ENCODE measurements at places on chromosomes 5 and 9.

DNA sequence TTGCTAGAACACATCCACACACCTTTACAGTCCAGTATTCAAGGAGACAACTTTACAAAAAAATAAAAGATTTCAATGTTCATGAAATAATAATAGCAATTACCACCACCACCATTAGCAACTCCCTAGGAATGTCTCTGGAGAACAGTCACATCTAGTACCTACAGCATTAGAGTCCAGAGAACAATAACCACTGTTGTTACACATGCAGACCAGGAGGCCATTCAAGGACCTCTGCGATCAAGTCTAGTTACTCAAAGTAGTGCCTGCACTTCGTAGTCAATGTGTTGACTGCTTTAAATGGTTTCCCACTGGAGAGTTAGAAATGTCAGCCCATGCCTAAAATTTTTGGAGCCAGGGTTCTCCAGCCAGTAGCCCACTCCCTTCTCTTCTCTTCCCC, 244.4 kb downstream of the DEPDC1B start:
- no peak for DNase-seq

GRCh38 chr9:72254901-72255545, 105.8 kb downstream of the GDA start:
- no peak for DNase-seq

- no peak for DNase-seq
Measured at GRCh38 chr9:13181652-13182051, 97.8 kb downstream of the MPDZ start.

GRCh38 chr9:5269249-5269715, 35.2 kb downstream of the RLN2 start:
- no peak for DNase-seq

DNA sequence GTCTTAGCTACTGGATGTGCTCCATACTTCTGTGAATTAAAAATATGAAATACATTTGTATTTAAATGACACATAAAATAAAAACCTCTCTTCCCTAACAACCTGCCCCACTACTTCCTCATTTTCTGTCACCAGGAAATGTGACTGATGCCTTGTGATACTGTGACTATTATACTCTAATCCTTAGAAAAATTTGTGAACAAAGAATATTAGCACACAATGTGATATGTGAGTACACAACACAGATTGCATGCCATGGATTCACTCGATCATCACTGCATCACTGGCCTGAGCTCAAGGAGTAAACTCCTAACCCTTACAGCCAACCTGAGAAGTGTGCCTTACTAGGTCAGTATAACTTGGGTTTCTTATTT, 281.0 kb downstream of the EFNA5 start:
- DNase-seq, result no peak

- peak; percentile 98 for DNase-seq
Measured at GRCh38 chr9:125189361-125190289, at the start of gene PPP6C. Gene PPP6C, minus strand, starts transcription at chr9:125189803. Its CDS starts 85 bp downstream, at chr9:125189718.

GRCh38 chr5:10611290-10611689, 47.4 kb downstream of the ANKRD33B start:
- no peak for DNase-seq

DNA sequence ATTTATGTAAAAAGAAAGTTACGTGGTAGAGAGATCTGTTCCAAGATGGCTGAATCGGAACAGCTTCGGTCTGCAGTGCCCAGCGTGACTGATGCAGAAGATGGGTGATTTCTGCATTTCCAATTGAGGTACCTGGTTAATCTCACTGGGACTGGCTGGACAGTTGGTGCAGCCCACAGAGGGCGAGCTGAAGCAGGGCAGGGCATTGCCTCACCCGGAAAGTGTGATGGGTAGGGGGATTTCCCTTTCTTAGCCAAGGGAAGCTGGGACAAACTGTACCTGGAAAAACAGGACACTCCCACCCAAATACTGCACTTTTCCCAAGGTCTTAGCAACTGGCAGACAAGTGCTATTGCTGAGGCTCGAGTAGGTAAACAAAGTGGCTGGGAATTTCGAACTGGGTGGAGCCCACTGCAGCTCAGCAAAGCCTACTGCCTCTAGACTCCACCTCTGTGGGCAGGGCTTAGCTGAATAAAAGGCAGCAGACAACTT, 13.1 kb upstream of the HSD17B4 start:
- DNase-seq, result no peak

DNA sequence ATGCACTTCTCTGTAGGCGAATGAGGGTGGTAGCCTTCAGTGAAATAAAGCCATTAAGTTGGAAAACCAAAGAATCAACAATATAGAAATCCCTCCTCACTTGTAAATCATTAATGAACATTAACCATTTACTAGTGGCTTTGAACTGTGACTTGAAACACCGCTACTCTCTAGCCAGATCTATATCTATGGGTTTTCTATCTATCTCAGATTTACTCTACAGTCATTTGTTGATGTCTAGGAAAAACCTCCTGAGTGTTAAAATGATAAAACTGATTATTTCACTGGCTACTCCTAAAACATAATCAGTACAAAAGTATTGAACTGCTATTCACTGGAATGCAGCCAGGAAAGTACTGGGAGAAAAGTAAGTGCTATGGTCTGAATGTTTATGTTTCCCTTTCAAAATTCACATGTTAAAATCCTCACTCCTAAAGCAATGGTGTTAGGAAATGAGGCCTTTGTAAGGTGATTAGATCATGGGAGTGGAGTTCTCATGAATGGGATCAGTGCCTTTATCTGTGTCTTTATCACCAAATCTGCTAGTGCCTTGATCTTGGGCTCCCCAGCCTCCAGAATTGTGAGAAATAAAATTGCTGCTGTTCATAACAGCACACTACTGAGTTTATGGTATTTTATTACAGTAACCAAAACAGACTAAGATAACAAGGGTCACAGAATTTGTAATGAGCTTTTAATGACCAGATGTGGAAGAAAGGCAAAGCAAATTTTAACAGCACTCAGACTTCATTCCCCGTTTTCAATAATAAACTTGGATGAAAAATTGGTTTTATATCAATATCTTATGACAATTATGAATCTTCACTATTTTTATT, 8.6 kb upstream of the OXCT1 start:
- DNase-seq, result no peak

DNA sequence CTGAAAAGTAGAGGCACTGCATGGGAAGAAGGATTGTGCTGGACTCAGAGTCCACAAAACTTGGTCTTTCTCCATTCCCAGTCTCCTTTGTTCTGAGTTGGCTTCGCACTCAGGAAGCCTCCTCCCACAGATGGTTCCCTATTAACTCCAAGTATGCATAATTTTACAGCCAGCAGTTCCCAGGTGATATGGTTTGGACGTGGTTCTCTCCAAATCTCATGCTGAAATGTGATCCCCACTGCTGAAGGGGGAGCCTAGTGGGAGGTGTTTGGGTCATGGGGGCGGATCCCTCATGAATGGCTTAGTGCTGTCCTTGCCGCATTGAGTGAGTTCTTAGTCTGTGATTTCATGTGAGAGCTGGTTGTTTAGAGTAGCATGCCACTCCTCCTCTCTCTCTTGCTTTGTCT, 86.6 kb downstream of the FEM1C start:
- DNase-seq, result no peak

DNA sequence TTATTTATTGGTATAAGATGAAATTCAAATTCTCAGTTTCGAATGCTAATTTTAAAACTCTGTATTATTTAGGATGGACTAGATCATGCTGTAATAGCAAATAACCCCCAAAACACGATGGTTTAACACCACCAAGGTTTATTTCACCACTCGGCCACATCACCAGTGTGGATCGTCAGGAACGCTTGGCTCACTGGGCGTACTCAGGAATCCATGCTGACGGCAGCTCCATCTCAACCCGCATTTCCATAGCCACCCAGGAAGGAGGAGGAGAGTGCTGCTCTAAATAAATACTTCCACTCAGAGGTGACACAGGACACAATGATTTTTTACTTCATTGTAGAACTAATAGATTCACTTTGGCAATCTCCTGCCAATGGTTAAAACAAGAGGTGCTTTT, 347.4 kb downstream of the SH3GL2 start:
- no peak for DNase-seq

GRCh38 chr5:5339257-5339656, 83.2 kb upstream of the ICE1 start:
- no peak for DNase-seq

DNA sequence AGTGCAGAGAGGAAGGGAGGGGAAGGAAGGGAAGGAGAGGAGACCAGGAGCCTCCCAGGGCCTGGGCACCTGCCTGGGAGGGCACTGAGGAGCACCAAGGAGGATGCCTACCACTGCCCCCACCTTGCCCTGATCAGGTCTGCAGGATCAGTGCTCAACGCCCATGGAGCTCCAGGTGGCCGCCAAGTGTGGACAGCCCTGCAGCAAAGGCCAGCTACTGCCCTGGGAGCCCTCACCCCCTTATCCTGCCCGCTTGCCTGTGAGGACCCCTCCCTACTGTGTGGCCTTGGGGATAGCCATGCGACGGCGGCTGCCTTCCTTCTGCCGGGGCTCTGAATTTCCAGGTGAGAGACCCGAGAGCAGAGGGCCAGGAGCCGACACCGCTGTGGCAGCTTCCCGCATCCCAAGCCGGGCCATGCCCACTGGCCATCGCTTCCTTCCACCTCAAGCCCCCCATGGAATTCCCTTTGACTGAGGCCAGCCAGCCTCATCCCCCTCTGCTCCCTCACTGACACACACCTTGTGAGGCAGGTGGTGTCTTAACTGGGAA, 12.4 kb downstream of the ADAMTS2 start:
- DNase-seq, result no peak

DNA sequence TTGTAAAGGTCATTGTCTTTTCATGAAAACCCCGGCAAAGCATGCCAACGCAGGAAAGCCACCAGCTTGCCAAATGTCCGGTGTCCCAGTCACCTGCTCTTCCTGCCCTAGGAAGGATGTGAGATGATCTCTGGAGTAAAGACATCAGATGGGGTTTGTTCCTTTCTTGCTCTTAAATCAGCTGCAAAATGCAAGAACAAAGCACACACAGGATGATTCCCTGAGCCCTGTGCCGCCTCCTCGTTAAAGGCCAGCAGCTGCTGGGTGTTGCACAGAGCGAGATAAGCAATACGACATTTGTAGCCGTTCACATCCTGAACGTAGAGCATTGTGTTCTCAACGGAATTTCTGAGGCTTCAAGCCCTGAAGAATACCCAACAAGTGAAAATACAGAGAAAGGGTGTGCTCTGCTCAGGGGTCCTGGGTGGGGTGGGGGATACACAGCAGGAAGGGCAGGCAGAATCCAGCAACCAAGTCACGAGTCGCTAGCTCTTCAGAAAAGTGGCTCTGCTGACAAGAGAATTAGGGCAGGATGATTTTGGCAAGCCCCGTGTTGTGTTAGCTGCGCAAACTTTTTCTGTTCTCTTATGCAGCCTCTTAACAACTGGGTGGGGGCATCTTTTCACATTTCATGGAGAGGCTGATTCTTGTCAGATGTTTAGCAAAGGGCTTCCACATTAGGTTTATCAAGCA, 229.2 kb upstream of the MAP3K1 start:
- no peak for DNase-seq

- DNase-seq, result no peak
Measured at GRCh38 chr5:80308526-80308925, 11.3 kb upstream of the SPZ1 start.

DNA sequence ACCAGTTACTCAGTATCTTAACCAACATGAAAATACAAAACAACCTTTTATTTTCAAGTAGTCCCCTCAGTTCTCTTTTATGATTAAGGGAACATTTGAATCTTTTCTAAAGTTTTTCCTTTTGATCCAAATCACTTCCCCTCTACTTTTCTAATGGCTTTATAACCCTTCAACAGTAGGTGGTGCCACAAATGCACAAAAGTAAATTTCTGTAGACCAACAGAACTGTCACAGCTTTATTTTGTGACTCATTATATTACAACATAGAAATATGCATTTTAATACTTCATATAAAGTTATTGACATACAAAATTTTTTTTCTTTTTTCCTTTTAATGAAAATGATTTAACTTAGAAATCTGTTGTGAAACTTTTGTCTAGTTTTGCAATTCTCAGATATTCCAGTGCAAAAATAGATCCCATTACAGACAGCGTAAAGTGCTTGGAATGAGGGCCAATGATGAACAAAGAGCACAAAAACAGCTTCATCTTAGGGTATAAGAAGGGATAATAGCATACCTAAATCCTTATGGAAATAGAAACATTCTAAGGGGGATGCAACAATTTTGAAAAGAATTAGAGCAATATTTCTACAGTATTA, 17.0 kb downstream of the NIPSNAP3B start:
- no peak for DNase-seq

DNA sequence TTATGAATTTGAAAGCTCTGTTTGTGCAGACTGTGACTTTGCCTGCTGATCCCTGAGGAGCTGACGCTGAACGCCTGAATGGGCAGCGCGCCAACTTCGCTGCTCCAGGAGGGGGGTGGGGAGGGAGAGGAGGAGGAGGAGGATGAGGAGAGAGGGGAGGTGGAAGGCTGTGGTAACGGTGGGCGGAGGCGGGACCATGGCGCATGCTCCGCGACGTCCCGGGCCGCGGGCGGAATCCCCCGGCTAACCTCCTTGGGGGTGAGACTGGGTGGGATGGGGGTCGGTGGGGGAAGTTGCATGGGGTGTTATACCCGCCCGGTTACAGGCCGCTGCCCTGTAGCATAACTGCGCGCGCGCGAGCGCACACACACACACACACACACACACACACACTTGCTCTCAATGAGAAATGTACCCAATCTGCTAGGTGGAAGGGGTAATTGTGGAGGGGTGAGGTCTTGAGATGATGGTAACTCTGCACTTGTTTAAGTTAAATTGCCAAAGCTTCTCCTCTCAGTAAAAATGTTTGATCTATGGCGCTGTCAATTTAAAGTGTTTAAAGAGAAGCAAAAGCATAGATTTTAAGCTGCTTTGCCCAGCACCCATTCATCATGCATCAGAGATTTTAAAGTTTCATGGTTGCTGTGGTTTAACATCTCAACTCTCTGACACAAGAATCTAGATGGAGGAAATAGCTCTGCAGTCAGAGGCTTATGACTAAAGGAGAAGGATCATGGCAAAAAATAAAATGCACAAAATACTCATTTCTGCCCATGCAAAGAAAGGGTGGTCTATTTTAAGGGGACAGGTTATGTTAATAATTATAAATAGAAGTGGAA, 76.6 kb upstream of the TBCA start:
- DNase-seq, result peak; percentile 14

- DNase-seq, result no peak
Measured at GRCh38 chr5:97165726-97166125, 17.3 kb downstream of the RIOK2 start.

DNA sequence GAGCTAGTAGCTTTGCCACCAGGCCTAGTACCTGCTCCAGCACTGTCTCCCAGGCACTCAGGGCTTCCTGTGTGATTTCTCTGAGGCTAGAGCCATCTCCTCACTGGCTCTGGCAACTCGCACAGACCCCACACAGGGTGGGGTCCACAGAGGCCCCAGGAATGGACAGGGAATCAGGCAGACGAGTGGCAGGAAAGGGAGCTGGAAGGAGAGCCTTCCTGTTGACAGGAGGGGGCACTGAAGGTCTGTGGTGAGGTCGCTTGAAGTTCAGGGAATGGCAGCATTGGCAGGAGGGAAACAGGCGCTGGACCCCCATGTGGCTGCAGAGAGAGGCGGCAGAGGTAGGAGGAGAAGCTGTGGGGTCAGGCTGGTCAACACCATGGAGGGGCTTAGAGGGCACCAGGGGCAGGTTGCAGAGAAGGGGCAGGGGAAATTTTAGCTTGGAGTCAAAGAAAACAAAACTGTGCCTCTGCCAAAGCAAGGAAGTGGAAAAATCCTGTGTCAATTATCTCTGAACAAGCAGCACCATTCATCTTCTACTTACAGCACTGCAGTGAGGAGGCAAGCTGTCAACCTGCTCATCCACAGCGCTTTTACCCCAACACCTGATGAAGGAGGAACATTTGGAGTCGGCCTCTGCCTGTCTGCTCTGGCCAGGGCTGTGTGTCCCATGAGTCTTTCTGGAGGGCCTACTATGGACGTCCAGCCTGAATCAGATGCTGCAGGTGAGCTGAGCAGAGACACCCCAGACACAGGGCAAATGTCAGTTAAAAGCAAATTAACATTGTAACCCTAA, 270.2 kb downstream of the FSTL4 start:
- no peak for DNase-seq

Data from stimulated activated CD4-positive, alpha-beta T cell treated with anti-CD3 and anti-CD28 coated beads, Interleukin-1b, Interleukin-23, amount 100 ng/mL, for 48 hours (primary cell).